CD4-positive, alpha-beta T cell treated with Interleukin-4 for 1 hour (primary cell): ENCODE measurements at places on chromosomes 6 and 20.
A peak's percentile ranks its signal among the peaks of the same experiment; 100 is the strongest.

GRCh38 chr6:94713446-94713845, 863.9 kb upstream of the MANEA start:
- DNase-seq, result no peak

- peak; percentile 62 for DNase-seq
Observed at GRCh38 chr6:133973109-133973971, 20.3 kb downstream of the TBPL1 start.

- no peak for DNase-seq
Observed at GRCh38 chr20:444862-445426, 17.4 kb downstream of the TBC1D20 start.

- DNase-seq, result no peak
Observed at GRCh38 chr6:25312703-25313102, 33.5 kb downstream of the CARMIL1 start.

- no peak for DNase-seq
Observed at GRCh38 chr6:48110436-48111142, 408 bp downstream of the PTCHD4 start.

DNA sequence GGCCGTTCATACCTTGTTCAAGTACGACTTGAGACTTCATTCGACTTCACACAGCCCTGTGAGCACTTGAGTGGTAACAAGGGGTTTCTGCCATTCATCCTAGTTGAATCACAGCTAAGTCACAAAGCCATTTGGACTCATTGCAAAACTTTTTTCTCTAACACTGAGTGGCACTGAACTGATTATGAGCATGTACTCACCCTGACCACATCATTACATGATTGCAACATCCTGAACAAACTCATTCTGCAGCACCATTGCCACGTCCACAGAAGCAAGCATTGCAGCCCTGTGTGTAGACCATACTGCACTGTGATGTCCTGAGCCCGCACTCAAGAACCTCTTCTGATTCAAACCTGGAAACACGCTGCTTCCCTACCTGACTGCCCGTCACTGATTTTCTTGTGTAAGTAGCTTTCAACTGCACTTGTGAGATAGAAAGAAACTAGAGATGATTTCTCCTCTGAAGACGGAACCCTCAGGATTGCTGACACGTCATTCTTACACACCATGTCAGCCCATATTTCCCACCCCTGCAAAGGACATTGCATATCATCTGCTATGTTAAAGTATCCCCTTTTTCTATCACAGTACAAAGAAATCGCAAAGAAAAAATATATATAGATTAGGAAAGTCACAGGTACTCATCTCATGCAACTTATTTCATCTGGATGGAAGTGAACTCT, 81.6 kb downstream of the C6orf118 start:
- no peak for DNase-seq

DNA sequence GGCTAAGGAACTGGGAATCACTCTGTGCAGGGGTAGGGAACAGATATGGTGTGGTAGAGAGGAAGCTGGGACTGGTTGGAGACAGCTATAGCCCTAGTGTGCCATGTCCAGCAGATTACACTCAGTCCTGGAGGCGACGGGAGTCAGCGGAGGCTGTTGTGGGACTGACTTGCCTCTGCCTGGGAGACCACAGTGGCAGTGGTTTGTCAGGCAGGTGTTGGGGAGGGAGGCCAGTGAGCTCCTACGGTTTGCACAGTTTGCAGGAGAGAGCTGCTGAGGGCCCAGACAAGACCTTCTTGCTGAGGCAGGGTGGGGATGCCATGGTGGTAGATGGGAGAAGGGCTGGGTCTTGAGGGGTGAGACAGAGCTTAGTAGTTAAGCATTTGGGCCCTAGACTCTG, 4.9 kb downstream of the PLCG1 start:
- DNase-seq, result no peak

DNA sequence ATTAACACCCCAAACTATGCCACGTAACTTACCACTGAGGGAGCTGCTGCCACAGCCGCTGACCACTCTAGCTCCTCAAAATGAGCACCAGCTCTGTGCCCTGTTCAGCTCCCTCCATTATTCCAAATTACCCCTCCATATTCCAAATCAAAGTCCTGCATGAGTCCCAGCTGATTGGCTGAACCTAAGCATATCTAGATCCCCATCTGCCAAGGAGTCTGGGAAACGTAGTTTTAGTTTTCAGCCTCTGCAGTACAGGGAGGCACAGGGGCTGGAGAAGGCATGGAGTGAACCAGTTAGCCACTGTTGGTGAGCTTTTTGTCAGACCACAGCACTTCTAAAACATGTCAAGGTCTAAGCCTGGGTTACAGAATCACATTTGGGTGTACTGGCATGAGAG, 15.9 kb downstream of the UNC5CL start:
- no peak for DNase-seq

DNA sequence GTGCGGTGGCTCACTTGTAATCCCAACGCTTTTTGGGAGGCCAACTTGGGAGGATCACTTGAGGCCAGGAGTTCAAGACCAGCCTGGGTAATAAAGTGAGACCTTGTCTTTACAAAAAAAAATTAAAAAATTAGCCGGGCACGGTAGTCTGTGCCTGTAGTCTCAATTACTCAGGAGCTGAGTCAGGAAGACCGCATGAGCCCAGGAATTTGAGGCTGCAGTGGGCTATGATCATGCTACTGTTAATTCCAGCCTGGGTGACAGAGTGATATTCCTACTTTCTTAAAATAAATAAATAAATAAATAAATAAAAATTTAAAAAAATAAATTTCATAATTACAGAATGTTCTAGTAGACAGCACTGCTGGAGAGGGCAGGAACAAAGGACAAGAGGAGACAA, 62.4 kb downstream of the DST start:
- DNase-seq, result no peak

GRCh38 chr20:19277381-19277780, 64.9 kb downstream of the SLC24A3 start:
- no peak for DNase-seq

DNA sequence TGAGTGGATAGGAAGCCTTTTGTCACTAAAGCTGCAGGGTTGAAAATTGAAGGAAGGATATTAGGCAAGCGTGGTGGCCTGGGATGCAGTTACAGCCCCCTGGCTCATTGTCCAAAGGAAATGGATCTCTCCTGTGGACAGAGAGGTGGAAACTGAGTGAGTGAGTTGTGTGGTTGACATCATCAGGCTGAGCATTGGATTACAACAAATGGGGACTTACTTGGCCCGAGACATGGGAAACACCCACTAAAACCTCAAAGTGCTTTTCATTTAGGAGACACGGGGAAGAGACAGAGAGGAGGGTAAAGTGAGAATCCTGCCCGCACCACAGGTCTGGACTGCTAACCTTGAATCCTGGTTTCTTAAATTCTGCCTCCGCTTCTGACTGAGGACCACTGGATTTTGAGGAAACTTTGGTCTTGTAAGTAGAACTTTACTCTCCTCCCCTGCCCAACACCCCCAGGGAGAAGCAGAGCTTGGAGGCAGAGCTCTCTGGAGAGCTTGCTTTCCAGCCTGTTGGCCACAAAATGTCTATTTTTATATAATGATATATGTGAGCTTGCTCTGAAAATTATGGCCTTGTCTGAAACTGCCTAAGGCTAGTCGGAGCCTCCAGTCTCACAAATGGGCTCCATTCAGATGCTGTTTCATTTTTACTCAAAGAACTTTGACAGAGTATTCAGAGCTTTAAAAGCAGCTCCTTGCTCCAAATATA, at the start of gene PKIG:
Gene PKIG (plus strand): TSS at position 269 of the 715 bp plus-strand sequence. CDS start 31,978 bp downstream, outside the sequence.
- no peak for DNase-seq

GRCh38 chr6:157151989-157152388, 171.3 kb downstream of the TMEM242 start:
- no peak for DNase-seq

DNA sequence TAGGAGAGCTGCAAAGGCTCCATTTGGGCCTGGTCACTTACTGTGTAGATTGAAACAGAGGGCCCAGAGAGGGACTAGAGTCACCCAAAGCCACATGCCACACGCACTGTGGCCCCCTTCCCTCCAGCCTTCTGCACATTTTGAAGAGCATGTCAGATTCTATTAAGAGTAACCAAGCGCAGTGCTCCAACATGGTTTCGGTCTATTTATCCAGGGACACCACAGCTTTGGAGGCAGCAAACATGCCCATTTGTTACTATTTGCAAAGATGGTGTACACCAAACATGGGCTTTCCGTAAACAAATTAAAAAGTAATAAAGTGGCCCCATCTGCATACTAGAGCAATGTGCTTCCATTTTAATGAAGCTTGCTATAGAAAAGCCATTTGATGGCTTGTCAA, 43.7 kb upstream of the CCDC167 start:
- no peak for DNase-seq

DNA sequence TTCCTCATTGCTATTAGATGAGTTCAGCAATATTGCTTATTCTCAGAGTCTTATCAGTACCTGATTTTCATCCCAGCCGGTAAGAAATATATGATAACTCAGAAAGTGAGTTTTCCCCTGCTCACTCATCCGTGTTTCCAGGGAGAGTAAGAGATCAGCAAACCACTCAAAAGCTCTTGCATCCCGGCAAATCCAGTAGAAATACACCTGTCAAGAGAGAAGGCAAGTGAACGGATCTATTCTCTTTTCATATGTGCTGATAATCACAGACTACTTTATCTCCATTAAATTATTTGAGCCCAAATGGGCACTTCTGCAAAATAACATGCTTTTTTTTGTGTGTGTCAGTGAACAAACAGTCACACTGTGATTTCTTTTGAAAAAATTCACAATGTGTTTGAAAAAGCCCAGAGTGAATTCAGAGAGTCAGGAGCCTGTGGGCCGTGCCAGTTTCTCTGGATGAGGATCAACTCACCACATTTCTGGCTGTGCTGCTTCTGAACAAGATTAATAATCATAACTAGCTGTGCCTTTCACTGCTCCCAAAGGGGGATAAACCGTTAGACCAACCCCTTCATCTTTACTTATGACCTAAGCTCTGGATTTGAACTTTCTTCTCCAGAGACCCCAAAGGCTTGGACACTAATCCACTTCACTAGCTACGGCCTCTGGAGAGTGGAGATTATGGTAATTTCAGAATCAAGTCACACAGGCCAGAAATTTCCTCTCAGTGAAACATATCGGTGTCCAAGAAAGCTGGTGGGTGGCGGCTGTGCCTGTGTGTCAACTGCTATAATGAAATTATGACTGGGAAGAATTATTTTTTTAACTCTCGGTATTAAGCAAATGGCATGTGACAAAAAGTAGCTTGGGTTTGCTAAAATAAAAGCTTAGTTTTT, 44.2 kb downstream of the NOX3 start:
- DNase-seq, result no peak

GRCh38 chr6:53809691-53810090, 14.9 kb downstream of the LRRC1 start:
- no peak for DNase-seq

DNA sequence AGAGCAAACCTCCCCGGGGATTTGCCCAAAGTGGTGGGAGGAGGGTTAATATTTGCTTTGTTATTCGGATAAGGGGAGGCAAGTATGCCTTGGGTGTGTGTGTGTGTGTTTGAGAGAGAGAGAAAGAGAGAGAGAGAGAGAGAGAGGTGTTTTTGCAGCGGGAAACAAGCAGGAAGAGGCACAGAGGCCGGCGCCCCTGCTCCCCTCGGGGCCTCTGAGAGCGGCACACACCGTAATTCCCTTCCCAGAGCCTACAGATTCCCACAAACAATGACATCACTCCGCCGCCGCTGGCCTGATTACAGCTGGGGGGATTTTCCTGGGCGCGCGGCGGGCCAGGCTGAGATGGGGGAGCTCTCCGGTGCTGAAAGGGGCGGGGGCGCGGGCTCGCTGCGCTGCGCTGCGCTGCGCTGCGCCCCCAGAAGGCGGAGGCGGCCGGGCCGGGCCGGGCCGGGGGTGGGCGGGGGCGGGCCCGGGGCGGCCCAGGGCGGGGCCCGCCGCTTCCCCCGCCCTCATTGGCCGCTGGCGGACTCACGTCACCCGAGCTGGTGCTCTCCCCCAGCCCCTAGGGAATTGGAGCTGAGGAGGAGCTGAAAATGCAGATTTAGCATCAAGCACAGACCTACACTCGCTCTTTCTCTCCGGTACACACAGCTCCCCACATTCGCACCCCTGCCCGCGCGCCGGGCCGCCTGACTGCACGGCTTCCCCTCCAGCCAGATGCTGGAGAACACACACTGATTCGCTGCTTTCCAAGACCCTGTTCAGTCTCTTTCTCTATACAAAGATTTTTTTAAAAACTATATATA, at the start of gene PCSK2:
Gene PCSK2 (plus strand): TSS at position 631 of the 809 bp plus-strand sequence. CDS start 266 bp downstream, outside the sequence.
- no peak for DNase-seq

- DNase-seq, result no peak
Observed at GRCh38 chr20:53445932-53446331, 147.7 kb downstream of the ZNF217 start.

DNA sequence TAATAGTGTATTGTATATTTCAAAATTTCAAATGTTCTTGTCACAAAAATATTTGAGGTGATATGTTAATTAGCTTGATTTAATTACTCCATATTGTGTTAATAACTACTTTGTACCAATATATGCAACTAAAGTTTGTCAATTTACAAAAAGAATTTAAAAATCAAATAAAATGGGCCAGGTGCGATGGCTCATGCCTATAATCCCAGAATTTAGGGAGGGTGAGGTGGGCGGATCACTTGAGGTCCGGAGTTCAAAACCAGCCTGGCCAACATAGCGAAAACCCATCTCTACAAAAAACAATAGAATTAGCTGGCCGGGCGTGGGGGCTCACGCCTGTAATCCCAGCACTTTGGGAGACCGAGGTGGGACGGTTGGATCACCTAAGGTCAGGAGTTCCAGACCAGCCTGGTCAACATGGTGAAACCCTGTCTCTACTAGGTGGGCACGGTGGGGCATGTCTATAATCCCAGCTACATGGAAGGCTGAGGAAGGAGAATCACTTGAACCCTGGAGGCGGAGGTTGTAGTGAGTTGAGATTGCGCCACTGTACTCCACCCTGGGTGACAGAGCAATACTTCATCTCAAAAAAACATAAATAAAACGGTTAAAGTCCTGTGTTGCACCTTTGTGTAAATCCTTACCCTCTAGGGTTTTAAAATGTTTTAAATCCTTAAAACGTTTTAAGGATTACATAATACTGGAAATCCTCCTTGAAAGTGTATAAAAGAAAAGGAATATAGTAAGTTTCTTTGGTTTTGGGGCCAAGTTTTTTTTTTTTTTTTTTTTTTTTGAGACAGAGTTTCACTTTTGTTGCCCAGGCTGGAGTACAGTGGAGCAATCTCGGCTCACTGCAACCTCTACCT, 4.0 kb downstream of the HSPA1B start:
- no peak for DNase-seq

GRCh38 chr6:107632381-107633136, 142.6 kb downstream of the SOBP start:
- DNase-seq, result no peak

DNA sequence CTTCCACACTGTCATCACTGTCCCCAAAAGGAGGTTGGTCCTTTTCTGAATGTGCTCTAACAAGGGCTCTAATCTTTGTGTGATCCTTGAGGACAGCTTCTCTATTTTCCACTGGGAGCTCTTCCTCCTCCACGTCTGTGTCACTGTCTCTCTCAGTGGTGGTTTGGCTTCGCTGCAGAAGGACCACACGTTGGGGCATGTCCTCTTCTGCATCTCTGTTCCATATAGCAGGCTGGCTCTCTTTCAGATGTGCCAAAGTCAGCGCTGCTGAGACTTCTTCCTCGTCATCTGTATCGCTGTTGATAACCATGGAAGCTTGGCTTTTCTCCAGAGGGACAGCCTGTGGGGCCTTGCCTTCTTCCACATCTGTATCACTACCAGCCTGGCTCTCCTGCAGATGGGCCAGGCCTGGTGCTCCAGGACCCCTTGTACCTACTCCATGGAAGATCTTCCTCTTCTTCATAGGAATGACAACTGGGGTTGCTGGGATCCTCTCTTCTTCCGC, 4.6 kb downstream of the MDC1 start:
- no peak for DNase-seq

- no peak for DNase-seq
Observed at GRCh38 chr6:168223755-168224154, 95.8 kb downstream of the DACT2 start.
